NB4 (cell line): ENCODE measurements at places on chromosomes 7 and 10.

DNA sequence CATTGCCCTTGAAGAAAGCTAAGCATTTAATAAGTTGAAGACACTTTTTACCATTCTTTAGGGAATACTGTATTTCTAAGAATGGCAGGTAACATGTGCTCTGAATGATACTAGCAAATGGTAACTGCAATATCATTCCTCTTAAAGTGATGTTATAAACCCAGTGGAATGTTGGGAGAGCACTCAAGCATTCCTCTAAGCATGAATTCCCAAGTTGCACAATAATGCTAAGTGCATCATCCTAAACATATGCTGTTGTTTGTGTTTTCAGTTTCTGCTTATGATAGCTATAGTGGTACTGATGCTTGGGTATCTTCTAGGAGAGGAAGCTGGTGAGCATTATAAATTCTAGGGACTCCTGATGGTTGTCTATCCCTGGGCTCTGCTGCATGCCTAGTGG, 673.9 kb downstream of the PHTF2 start:
- DNase-seq = no peak

DNA sequence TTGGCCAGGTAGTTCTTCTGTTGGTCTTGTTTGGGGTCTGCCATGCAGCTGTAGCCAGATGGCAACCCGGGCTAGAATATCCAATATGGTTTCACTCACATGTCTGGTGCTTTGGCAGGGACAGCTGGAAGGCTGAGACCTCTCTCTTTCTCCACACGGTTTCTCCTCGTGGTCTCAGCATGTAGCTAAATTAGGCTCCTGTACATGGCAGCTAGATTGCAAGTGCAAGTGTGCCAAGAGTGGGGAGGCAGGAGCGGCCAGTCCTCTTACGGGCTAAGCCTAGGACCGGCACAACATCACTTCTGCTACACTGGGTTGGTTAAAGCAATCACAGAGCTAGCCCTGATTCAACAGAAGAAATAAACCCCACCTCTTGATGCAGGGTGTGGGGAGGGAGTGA, 9.3 kb upstream of the PDE1C start:
- DNase-seq = no peak

- DNase-seq = no peak
Observed at GRCh38 chr7:98548370-98548769, 68.7 kb upstream of the NPTX2 start.

DNA sequence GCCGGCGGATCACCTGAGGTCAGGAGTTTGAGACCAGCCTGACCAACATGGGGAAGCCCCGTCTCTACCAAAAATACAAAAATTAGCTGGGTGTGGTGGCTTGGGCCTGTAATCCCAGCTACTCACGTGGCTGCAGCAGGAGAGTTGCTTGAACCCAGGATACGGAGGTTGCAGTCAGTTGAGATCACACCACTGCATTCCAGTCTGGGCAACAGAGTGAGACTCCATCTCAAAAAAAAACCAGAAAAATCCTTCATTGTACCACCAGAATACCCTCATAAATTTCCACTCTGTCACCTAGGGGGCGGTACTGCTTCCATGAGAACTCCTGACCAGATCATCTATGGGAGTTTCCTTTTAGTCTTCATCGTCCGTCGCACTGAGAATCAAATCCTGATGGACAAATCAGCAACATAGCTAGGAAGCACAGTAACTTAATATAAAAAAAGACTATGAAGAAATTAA, 225.8 kb upstream of the KLF14 start:
- peak; percentile 86 for DNase-seq

GRCh38 chr7:55588976-55589604, 16.8 kb upstream of the VOPP1 start:
- no peak for DNase-seq

DNA sequence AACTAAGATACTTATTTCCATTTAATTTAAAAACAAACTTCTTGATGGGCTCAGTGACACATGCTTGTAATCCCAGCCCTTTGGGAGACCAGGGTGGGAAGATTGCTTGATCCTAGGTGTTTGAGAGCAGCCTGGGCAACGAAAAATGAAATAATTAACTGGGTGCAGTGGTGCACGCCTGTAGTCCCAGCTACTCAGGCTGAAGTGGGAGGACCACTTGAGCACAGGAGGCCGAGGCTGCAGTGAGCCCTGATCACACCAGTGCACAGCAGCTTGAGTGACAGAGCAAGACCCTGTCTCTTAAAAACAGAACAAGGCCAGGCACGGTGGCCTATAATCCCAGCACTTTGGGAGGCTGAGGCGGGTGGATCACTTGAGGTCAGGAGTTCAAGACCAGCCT, 37.4 kb downstream of the AVL9 start:
- DNase-seq = no peak

- no peak for DNase-seq
Observed at GRCh38 chr10:124008187-124008586, 85.2 kb downstream of the CHST15 start.

- DNase-seq = no peak
Observed at GRCh38 chr7:131021460-131021859, 287.5 kb upstream of the KLF14 start.

DNA sequence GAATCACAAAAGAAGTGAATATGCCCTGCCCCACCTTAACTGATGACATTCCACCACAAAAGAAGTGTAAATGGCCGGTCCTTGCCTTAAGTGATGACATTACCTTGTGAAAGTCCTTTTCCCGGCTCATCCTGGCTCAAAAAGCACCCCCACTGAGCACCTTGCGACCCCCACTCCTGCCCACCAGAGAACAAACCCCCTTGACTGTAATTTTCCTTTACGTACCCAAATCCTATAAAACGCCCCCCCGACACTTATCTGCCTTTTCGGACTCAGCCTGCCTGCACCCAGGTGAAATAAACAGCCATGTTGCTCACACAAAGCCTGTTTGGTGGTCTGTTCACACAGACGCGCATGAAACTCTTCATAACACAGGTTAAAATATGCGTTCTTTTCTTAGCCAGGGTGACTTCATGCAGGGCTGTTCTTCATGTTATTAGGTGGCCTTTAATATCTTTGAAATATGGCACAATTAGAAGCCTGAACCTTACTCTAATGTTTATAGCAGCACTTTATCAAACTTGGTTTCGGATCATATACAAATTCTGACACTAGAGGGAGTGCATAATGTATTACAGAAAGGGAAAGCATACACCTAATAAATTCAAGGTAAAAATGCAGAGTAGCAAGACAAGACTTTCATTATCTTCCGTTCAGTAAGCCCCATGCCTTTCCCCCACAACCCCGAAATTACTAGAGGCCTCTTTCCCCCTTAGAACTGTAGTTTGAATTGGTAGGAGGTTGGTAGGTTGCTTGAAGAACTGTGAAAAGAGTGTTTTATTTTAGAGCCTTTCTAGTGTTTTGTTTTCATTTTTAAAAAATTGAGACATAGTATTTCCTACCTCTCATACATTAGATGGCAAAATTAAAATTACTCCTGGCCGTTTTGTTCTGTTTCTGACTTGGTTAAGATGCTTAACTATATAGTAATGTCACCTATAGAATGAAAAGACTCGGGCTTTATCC, 117.9 kb downstream of the NPY start:
- peak; percentile 31 for DNase-seq

- no peak for DNase-seq
Observed at GRCh38 chr10:47312663-47312995, 9.6 kb upstream of the GDF2 start.

DNA sequence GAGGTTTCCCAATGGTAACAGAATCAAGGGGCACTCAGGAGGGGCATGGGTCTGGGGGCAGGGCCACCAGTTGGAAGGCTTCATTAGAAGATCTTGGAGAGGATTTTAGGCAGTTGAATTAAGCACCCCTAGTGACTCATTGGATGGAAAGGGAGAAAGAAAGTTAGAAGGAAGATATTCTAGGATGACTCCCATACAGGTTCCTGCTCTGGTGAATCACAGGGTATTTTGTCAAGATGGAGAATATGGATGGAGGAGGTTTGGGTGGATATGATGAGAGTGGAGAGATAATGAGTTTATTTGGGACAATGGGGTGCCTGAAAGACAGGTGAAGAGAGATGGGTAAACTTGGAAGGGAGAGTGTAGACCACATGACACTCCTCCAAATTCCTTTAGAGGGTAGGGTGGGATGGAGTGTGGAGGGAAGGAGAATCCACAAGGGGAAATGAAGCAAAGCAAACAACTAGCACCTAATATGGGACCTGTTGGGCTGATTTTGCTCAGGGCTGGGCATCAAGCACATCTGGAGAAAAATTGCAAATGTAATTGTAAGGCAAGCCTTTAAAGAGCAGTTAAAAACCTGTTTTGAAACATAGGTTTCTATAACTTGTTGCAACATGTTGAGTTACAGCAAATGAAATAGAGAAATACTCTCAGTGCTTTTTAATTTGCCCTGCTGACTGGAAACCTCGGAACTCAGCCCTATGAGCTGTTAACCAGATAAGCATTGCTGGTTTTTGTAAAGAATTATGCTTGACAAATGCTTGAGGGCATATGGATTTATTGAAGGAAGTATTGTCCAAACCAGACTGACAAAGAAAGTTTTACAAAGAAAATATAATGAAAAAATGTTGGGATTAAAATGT, 2.9 kb upstream of the ENTPD7 start:
- DNase-seq = peak; percentile 43

- peak; percentile 34 for DNase-seq
Observed at GRCh38 chr10:13271552-13272163, 28.2 kb downstream of the PHYH start.

DNA sequence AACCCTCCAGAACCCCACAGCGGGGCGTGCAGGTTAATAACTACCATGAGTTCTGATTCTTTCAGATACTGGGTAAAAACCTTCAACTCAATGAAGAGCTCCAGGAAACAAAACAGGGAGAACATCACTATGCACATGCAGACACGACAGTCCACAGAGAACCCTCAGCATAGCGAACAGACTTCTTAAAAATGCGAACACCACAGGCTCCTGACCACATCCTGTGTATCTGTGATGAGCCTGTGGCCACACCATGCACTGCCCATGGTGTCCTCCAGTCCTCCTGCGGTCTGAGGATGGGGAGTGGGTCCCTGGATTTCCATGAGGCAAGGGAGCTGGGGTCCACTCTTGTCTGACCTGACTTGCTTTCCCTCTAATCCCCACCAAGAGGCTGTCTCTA, 107.2 kb downstream of the COBL start:
- no peak for DNase-seq

GRCh38 chr10:61142987-61143386, 199.0 kb upstream of the RHOBTB1 start:
- DNase-seq = no peak

DNA sequence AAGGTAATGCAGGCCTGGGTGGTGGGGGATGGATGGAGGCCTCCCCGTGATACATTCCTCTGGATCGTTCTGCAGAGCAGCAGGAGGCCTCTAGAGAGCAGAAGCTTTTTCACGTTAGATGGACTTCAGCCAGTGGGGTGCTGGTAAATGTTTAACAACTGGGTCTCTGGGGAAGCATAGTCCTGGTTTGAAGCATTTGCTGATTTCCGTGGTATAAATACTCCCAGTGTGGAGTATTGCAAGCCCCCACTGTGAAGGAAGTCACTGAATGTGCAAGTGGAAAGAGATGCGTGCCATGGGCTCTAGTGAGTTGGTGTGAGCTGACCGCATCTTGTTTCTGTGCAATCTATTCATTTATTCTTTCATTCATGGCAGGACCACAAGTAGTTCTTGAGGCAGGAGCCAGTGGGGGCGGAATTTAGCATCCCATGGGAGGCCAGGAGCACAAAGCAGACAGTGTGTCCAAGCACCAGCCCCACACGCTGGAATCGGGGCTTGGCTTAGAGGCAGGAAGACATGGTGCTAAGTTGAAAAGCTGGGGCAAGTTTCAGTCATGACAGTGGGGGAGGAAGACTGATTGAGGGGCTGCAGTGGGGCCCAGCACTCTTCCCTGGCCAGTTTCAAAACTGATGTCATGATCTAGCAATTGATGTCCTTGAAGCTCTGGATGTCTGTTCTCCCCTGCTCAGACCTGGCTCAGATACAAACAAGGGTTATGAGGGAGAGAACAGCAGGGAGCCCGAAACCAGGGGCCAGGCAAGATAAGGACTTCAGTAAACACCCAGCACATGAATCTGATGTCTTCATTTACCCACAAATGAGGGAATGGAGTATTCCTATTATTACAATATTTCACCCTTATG, 280.9 kb upstream of the LYZL1 start:
- DNase-seq = no peak

GRCh38 chr7:36615852-36616540, 108.3 kb downstream of the AOAH start:
- no peak for DNase-seq

DNA sequence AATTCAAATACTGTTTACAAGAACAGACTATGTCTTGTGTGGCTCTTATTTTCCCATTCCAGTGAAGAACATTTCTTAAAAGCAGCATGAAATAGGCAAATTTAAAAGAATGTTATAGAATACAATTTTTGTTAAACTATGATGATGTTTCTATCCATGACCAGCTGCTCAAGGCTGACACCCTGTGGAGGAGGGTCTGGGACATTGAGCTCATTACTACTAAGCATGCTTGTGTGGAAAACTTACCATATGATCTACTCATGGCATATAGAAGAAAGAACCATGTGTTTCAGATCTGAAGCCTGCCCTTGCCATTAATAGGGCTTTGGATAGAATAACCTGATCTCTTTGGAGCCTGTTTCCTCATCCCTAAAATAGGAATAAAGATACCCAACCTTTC, 125.0 kb downstream of the FOXP2 start:
- peak; percentile 19 for DNase-seq

- peak; percentile 40 for DNase-seq
Observed at GRCh38 chr10:114550756-114551635, 107.1 kb downstream of the ABLIM1 start.

- DNase-seq = peak; percentile 57
Observed at GRCh38 chr10:50438049-50438936, 185.5 kb downstream of the SGMS1 start.
